ENCODE measurements at places on chromosomes 3 and 15. TPM values are rescaled to one million over a fixed set of nuclear protein-coding genes. Genes with fewer than 3 reads are reported as not detected.

DNA sequence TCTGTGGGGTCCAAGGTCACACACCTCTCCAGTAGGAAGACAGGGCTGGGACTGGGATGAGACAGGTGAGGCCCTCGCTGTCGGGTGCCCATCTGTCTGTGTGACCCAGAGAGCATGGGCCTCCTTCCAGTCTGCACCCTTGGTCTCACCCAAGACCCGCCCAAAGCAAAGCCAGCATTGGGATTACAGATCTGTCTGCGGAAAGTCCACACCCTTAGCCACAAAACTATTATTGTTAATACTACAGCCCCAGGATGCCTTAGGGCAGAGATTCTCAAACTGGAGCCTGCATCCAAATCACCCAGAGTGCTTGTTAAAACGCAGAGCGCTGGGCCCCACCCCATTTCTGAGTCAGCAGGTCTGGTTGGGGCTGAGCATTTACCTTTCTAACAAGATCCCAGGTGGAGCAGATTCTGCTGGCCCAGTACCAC lies 58.5 kb upstream of the ZNF148 start:
- no peak for DNase-seq

DNA sequence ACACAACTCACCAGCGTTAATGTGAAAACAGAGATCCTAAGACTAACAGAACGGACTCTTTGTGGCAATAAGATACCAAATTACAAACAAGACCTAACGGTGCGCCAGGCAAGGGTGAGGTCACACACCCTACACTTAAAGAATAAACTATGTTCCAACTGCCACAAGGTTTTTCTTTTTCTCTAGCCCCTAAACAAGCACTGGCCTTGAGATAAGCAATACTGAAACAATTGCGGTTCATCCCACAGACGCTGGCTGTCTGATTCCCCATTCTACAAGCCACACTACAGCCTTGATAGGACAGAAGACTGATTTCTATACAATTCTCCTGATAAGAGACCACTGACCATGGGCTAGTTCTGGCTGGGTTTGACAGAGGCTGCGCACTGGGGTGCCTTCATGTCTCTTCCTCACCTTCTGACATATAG lies 20.5 kb upstream of the LIMD1 start:
- no peak for DNase-seq

DNA sequence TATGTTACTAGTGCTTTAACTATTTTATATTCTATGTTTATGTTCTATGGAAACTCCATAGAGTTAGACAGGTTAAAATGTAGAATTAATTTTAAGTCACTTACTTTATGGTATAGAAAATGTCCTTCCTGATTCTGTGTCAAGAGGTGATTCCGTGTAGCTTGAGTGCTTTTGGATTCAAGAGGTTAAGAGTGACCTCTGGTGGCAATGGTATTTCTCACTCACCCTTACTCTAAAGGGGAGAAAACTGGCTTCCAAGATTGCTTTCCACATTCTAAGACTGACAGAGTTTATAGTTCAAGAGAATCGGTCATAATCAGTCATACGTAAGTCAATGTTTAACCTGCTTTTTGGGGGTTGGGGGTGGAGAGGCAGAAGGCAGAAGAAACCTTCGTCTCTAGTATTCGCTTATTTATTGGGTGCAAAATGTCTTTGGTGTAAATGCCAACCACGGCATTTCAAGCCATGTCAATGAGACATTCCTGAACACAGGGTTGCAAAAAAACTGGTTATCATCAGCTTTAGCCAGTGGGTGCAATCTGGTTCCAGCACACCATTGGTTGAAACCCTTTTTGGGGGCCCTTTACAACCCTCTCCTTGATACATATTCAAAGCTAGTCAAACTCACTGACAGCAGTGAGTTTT lies 92.0 kb upstream of the VGLL3 start:
- no peak for DNase-seq

GRCh38 chr3:61736506-61736905 lies 175.1 kb downstream of the PTPRG start:
- no peak for DNase-seq

GRCh38 chr3:153305189-153305588 lies 143.2 kb downstream of the RAP2B start:
- no peak for DNase-seq

DNA sequence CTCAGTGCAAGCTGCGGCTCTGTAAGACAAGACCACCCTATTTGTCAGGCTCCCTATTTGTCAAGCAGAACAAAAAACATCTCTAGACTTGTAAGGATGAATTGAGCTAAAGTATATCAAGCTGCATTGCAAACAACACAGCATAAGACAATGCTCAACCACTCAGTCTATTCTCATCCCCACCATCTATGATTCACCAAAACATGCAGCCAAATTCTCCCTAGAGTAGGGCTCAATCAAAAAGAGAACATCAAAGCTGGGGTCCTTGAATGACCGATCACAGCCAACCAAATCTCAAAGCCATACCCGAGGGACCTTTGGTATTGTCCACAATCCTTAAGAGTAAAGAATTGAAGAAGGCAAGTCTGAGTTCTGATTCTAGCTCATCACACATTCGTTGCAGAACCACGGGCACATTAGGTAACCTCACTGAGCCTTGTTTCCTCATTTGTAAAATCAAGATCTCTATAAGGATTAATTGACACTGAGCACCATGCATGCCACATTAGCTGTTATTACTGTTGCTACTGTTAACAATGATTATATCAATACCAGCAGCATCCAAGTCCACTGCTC lies 31.2 kb downstream of the RFTN1 start:
- DNase-seq: no peak

DNA sequence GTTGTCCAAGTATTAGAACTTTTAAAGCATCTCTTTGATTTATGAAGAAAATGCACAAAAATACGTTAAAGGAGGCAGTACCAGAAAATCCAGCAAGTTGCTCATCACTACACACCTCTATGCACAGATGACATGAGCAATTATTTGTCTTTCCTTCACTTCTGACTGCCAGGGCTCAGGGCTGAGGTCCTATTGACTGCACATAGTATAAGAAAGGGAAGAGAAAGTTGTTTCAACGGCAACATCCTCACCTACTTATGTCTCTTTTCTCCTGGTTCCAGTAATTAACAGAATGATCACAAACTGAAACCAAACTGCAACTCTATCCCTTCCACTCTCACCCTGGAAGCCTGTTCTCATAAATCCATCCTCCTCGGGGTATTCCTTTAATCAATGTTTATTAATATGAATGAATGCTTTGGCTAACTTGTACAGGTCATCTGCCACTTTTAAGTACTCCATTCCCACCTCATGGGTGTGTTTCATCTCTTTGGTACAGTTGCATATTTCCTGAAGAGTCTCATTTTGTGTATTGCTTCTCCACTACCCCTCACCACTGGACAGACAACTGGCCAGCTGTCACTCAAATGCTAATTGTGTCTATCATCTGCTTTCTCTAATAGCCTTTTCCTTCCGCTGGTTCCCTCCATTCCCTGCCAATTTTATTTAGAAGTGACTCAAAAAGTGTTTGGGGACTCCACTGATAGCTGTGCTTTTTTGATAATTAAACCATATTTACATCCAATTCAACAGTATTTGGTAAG lies 34.5 kb downstream of the RAB27A start:
- no peak for DNase-seq

DNA sequence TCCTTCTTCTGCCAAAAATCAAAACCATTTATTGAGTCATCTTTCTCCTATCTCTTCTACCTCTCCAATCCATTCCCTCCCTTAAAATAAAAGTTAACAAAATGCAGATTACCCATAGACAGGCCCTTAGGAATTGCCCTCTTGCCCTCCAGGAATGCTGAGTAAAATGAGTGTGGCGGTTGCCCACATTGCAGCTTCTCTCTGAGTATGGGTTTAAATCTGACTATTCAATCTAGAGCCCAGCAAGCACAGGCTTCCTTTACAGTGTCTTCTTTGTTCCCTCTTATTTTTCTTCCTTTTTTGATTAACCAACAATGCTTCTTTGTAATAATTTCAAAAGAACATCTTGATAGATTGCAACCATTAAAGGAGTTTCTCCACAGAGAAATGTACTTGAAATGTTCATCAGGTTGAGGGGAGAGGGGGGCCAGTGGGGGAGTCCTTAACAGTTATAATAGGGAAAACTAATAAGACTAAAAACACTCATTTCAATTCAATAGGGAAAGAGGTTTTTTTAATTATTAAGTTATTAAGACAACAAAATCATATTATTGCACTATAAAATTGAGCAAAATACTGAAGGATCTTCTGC lies 135.3 kb upstream of the LMCD1 start:
- DNase-seq: no peak

DNA sequence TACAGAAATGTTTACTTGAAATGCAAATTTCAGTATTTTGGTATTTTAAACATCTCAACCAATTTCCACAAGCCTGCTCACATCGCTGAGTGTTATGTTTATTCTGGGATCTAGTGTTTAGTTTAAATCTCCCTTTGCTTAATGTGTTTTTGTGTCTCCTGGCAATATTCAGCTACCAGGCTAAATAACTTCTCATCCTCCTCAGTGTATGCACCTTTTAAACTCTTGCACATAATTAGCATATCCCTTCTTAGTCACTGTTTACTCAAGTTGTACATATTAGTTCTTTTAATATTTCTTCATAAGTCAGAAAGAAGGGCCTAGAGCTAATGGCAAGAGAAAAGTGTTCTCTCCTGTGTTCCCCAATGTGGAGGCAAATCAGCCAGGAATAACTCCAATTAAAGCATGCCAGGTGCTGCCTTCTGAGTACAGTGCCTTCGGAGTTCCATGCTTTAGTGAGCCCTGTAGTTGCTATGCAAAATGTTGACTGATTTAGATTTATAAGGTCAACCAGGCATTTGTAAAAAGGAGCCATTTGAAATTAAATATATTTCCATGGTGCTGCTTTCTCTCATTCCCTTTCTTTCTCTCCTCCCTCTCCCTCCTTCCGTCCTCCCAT lies 234.3 kb downstream of the GAP43 start:
- no peak for DNase-seq

DNA sequence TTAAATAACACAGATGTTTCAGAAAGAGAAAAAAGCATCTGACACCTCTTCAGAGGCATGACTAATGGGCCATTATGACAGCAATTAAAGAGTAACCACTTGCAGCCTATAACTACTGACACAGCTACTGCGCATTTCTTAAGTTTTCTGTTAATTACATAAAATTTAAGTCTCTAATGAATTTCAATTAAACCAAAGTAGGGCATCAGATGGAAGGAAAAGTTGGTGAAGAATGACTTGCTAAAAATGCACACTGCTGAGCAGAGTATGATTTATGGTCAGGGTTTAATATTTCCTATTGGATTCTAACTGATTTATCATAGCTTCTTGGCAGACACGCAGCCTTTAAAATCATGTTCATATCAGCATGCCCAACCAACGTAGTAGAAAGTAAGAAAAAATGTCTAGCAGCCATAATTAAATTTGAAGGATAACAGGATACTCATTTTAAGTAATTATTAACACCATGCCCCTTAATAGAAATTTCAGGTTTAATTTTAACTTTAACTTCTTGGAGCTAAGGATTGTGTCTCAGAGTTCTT lies 140.0 kb downstream of the CBLB start:
- no peak for DNase-seq

DNA sequence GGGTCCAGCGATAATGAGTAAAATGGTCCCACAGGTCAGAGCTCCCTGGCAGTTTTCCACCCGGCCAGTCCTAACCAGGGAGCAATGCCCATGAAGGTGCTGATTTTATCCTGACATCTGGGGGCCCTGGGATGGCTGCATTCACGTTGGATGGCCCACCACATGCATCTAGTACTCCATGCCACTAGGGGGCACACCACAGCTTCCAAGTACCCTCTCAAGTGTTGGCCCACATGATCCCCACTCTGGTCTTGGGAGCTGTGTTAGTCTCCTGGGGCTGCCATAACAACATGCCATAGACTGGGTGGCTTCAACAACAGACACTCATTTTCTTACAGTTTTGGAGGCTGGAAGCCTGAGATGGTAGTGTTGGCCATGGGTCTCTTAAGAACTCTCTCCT lies 225.5 kb downstream of the SLCO3A1 start:
- DNase-seq: no peak

- DNase-seq: no peak
Measured at GRCh38 chr15:67707520-67708283, 117.6 kb upstream of the SKOR1 start.

DNA sequence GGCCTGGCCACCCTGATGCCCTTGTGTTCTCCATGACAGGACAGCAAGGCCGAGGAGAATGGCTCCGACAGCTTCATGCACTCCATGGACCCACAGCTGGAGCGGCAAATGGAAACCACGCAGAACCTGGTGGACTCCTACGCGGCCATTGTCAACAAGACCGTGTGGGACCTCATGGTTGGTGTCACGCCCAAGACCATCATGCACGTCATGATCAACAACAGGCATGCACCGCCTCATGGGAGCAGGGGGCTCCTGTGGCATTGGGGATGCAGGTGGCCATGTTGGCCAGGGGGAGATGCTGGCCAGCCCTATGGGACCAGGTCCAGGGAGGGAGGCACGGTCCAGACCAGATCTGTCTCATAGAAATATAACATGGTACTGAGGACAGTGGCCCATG lies 62.9 kb downstream of the GOLGA8B start:
- no peak for DNase-seq

GRCh38 chr3:22960105-22960984 lies 242.8 kb upstream of the UBE2E2 start:
- DNase-seq: no peak

- DNase-seq: no peak
Measured at GRCh38 chr3:74465715-74466410, 148.6 kb downstream of the CNTN3 start.

CCR8 gene
- total RNA-seq: not detected

CTXN2 gene
- not detected for total RNA-seq

ANKUB1 gene
- total RNA-seq: not detected

CLDN18 gene
- not detected for total RNA-seq

MNS1 gene
- 1.5 TPM for total RNA-seq

ASB14 gene
- total RNA-seq: not detected

PATL2 gene
- not detected for total RNA-seq

NOX5 gene
- not detected for total RNA-seq

Data from chondrocyte (in vitro differentiated cells).